ENCODE measurements at places on chromosomes 3 and 15. TPM values are rescaled to one million over a fixed set of nuclear protein-coding genes. Genes with fewer than 3 reads are reported as not detected.

Gene GOLGA8O
- polyA plus RNA-seq, result not detected

Gene GNAT1
- polyA plus RNA-seq, result not detected

Gene AP4E1
- 4.1 TPM for polyA plus RNA-seq

Gene RYR3
- polyA plus RNA-seq, result not detected

Gene AHSG
- polyA plus RNA-seq, result not detected

Gene RTP1
- not detected for polyA plus RNA-seq

Gene LSMEM2
- polyA plus RNA-seq, result not detected

Gene BNC1
- 2.2 TPM for polyA plus RNA-seq

Gene SRGAP3
- polyA plus RNA-seq, result 0.61 TPM

Gene SOX14
- not detected for polyA plus RNA-seq

Gene ALPK3
- polyA plus RNA-seq, result 0.09 TPM

Gene FMN1
- 3.7 TPM for polyA plus RNA-seq

Gene PLSCR2
- polyA plus RNA-seq, result not detected
